Activated CD4-positive, CD25-positive, alpha-beta regulatory T cell (primary cell): ENCODE measurements at places on chromosomes 3 and 15.

- peak; percentile 44 for DNase-seq
Measured at GRCh38 chr15:41558400-41559238, at the start of gene TYRO3. Gene TYRO3 (plus strand): TSS chr15:41559212. CDS start chr15:41559258, 46 bp downstream.

DNA sequence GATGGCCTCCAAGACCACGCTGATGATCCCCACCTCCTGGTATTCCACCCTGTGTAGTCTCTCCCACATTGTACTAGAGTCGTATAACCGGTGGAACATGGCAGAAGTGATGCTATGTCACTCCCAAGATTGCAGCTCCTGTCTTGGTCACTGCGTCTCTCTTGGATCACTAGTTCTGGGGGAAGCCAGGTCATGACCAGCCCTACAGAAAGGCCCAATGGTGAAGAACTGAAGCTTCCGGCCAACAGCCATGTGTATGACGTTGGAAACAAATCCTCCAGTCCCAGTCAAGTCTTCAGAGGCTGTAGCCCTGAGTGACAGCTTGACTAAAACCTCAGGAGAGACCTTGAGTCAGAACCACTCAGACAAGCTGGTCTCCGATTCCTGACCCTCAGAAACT, 61.9 kb upstream of the FNDC3B start:
- DNase-seq: no peak

DNA sequence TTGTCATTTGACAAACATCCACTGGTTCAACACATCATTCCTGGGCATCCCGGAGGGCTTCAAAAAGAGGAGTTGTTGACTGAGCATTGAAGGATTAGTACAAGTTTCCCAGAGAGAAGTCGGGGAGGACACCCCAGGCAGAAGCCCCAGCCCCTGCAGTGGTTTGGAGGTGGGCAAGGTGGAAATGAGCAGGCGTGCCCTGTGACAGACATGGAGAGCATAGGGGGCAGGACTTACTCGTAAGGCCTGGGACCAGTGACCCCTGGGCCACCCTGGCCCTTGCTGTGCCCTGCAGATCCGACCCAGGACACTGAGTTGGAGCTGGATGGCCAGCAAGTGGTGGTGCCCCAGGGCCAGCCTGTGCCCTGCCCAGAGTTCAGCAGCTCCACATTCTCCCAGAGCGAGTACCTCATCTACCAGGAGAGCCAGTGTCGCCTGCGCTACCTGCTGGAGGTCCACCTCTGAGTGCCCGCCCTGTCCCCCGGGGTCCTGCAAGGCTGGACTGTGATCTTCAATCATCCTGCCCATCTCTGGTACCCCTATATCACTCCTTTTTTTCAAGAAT, 5.9 kb downstream of the PARP3 start:
- no peak for DNase-seq

GRCh38 chr15:45827275-45827674, 192.4 kb downstream of the SQOR start:
- DNase-seq: no peak

GRCh38 chr3:24229468-24230221, 265.0 kb downstream of the THRB start:
- DNase-seq: no peak

DNA sequence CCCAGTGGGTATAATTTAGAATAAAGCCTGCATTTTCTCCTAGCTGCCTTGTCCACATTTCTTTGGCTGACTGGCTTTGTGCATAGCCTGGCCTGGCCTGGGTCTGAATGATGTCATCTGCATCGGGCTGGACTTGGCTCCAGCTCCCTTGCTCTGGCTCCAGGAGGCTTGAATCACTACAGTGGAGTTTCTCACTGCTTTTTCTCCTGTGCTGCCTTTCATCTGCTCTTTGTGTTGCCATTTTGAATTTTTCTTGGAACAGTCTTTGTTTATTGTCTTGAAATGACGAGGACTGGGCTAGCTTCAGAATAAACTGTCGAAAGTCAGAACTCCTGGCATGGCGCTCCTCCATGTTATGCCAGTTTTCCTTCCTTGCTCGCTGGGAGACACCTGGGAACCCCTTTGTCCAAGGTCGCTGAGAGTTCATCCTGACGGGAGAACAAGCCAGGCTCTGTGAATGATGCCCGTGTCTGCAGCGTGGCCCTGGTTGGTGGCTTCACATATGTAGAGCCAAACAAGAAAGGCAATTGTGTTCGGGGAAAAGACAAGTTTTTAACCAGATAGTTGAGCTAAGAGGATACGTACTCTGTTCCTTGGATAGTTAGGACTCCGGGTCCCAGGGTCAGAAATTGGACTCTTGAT, 258.9 kb downstream of the PDZRN3 start:
- DNase-seq: no peak

- no peak for DNase-seq
Measured at GRCh38 chr3:121677141-121677540, 16.4 kb upstream of the HCLS1 start.

DNA sequence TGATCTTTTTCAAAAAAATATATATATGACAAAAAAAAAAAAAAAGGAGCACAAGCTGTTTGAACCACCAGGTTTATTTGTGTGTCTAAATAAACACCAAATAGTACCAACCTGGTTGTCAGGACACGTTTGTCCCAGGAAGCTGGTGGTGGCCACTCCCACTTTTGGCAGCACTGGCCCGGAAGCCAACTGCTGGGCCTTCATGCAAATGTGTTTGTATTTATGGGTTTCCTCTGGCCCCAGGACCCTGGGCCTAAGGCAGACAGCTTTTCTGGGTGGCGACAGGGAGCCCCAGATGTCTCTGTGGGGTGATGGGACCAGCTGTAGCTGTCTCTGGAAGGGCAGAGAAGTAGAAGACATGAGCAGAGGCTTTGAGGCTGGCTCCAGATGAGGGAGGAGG, 31.6 kb downstream of the PRKCD start:
- no peak for DNase-seq

DNA sequence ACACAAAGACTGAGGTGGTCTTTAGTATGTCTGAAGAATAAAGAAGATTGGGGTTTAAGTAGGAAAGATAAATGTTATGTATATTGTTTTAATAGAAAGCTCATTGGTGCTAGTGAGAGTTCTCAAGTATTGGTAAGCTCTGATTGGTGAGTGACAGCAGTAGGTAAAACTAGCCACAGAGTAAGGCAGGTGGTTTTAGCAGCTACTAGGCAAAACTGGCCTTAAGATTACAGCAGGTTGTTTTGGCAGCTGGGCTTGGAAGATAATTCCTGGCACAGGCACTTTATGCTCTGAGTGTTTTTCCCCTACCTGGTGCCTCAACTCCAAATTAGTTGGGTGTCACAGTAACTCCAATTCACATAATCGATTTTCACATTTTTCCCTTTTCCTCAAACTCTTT, 66.3 kb downstream of the STAG1 start:
- DNase-seq: no peak

- DNase-seq: no peak
Measured at GRCh38 chr3:47394140-47394870, 13.5 kb downstream of the PTPN23 start.

GRCh38 chr3:108500728-108501127, 9.7 kb downstream of the MYH15 start:
- DNase-seq: no peak

DNA sequence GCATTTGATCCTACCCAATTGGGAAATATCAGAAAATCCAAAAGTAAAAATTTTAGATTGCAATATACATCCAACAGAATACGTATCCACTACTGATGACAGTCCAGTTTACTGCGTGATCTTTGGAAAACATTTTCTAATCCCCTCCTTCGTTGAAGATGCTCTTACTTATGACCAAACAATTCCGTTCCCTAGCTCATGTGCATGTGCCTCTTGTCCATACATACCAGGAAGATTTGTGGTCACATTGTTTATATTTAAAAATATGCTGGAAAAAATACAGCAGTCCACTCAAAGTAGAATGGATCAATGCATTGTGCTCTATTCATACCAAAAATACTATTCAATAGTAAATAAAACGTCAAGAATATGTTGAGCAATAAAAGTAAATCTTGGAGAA, 135.3 kb downstream of the CHL1 start:
- DNase-seq: no peak

GRCh38 chr15:98957655-98958054, 49.9 kb downstream of the PGPEP1L start:
- no peak for DNase-seq

- no peak for DNase-seq
Measured at GRCh38 chr3:37997342-37997741, 6.8 kb downstream of the VILL start.

DNA sequence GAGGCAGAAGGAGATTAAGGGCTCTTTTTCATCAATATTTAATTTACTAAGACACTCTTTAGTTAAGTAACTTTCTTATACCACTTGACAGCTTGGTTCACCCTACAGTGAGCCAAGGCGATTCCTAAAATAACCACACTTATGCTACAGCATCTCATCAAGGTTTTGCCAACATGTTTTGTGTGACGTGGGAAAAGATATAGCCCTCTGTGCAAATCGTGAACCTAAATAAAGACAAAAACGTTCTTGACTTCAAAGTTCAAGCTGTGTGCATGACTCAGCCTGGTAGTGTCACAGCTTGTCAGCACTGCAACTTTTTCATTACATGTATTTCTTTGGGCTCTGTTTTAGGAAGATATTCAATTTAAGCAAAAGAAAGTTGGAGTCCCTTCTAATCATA, 297.0 kb upstream of the EPHA3 start:
- no peak for DNase-seq

DNA sequence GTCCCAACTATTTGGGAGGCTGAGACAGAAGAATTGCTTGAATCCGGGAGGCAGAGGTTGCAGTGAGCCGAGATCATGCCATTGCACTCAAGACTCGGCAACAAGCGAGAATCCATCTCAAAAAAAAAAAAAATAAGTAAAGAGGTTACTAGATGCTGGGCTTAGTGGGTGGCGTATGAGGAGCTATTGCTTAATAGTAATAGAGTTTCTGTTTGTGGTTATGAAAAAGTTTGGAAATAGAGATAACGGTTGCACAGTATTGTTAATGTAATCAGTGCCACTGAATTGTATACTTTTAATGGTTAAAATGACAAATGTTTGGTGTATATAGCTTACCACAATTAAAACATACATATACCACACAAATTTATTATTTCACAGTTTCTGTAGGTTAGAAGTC, 14.7 kb upstream of the HHATL start:
- DNase-seq: no peak

DNA sequence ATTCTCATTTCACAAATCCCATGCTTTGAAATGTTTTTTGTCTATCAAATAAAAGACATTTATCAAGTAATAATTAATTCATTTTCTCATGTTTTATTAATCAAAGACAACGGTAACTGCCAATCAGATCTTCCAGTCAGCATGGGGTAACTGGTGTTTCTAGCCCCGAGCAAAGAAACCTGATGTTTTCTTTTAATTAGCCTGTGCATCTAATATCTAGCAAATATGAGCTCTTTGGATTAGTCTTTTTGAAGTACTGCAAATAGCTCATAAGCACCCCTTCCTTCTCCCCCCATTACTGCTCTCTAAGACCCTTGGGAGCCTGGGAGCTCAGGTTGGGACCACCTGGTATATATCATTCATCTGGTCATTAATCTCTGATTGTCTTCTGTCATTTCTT, 43.1 kb upstream of the SRGAP3 start:
- DNase-seq: no peak

DNA sequence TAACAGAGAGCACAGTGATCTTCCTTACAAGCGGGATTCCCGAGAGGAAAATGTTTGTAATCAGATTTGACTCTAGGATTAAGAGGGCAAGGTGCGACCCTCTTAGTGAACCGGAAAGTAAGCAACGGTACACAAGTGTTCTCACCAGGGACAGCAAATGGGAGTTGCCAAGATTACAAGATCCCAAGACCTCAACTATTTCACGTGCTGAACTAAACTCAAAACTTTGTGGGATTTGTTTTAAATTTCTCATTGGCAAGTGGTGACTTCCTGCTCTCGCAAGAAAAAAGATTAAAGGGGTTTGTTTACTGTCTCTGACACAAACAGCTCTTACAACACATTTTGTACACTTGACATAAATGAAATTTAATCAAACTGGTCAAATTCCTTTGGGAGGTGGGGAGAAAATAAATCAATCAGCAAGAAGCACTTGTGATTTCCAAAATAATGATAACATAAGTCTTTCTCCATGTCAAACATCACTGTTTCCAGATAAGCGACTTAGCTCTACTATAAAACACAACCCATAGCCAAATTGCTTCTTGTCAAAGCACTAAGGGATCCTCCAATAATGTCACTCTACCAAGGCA, 2.2 kb upstream of the PGPEP1L start:
- no peak for DNase-seq

DNA sequence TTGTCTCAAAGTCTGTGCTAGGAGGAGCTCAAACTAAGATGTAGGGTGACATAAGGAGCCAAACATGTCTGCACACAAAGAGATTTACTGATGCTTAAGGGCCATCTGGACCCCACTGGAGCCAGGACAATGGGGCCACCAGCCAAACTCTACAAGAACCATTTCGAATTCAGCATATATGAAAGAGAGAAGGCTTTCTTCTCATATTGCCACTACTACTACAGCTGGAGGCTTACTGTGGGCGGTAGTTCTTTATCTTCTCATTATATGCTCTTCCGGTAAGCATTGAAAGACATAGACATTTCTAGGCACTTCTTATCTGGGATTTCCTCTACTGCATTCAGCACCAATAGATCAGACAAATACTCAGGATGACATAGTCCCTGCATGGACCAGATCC, 404.4 kb upstream of the PROK2 start:
- DNase-seq: no peak

GRCh38 chr3:64467255-64467944, 220.4 kb downstream of the ADAMTS9 start:
- no peak for DNase-seq

GRCh38 chr3:9247941-9248521, 1.4 kb downstream of the SRGAP3 start:
- DNase-seq: no peak

DNA sequence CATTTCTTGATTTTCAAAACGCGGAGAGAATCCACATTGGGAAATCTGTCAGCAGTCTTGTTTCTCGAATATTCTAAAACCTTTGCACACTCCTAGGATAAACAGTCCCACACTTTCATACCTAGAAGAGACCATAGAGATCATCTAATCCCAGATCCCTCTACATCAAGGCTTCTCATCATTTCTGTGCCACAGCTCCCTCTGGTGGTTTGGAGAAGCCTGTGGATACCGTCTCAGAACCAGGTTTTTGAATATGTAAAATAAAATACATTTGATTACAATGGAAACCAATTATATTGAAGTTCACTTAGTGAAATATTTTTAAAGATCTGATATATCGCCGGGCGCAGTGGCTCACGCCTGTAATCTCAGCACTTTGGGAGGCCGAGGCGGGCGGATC, 211.9 kb upstream of the GOLGA6L4 start:
- DNase-seq: no peak

- no peak for DNase-seq
Measured at GRCh38 chr3:24589513-24589851, 94.8 kb upstream of the THRB start.

GRCh38 chr3:104750581-104750980, 616.1 kb upstream of the ALCAM start:
- no peak for DNase-seq

GRCh38 chr3:128319741-128320141, 146.9 kb downstream of the DNAJB8 start:
- DNase-seq: no peak

GRCh38 chr15:67521783-67522568, 1.0 kb downstream of the C15orf61 start:
- DNase-seq: no peak
